ENCODE measurements at places on chromosomes 2 and 18.

DNA sequence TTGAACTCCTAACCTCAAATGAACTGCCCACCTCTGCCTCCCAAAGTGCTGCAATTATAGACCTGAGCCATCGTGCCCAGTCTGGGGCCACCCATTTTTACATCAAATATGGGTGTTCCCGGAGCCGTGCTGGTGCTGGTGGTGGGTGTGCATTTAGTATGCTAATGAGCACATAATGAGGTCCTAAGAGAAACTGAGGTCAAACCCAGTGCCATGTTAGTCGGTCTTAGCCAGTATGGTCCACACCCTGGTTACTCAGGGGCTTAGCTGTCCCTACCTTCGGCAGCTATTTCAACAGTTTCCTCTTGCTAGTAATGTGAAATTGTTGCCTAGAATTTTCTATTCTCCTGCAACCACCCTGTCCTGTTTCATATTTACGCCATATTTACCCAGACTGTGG is 38.4 kb upstream of the FZD5 start:
- DNase-seq, result no peak

- no peak for DNase-seq
These were observed 37.5 kb downstream of the CMPK2 start for GRCh38 chr2:6828299-6828584.

GRCh38 chr18:27887711-27888495 is 289.0 kb downstream of the CDH2 start:
- no peak for DNase-seq

GRCh38 chr2:206083602-206084438 is 2.2 kb downstream of the INO80D start:
- DNase-seq, result peak; percentile 11

- no peak for DNase-seq
These were observed 11.5 kb downstream of the EVX2 start for GRCh38 chr2:176072292-176072669.

- DNase-seq, result no peak
These were observed 11.5 kb downstream of the NTSR2 start for GRCh38 chr2:11658208-11659114.
